ENCODE measurements at places on chromosomes 4 and X.

DNA sequence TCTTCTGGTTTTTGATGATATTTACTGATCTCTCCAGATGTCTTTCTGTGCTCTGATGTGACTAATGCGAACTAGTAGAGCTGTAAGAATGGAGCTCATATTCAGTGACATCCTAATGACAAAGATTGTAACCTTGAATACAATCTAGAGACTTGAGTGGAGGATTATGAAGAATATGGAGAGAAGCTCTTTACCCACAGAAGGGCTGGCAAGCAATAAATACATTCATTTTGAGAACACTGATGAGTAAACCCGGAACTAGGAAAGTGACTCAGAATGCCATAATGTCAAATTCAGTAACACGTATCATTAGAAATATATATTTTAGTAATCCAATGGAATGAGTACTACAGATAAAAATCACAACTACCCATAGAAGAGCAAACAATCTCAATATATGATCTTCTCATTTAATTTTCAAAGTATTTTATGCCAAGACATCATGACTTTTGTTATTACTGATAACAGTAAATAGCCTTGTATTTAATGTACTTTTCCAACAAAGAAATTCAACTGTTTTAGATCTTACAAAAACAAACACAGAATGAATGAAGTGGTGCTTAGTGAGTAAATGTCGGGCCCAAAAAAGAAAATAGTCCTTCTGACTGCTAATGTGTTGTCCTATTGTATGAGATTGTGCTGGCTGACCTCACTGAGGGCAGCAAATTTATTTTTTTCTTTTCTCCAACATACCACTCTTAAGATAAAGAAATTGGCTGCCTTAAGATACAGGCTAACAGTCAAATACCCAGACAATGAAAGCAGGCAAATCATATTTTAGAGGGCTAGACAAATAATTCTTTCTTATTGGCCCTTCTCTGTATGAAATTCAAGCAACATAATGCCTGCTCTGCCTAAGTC is 49.2 kb upstream of the HDAC8 start:
- peak; percentile 48 for DNase-seq

- no peak for DNase-seq
These were observed 22.6 kb downstream of the RASSF6 start for GRCh38 chr4:73597594-73597993.

GRCh38 chrX:130295519-130296296 is 27.0 kb upstream of the ZNF280C start:
- no peak for DNase-seq

DNA sequence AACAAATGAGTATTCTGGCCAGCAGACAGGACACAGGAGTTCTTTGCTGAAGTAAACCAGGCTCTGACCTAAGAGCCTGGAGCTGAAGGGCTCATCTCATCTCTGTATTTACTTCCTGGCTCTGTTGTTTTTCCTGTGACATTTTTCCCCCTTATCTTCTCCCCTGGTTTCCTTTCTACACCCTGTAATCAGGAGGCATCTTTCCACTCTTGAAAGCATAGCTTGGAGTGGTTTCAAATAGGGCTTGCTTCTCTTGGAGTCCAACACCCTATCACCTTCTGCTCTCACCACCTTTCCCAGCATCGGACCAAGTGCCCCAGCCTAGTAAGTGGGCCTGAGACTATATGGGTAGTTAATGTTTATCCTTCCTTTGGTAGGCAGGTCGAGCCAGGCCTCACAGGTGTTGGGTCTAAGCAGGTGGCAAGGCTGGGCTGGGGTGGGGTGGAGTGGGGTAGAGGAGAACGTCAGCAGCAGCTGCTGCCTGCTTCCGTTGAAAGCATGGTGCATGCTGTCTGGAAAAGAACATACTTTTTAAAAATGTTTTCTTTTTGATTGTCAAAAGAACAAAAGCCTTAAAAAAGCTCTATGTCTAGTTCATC is 1.2 kb downstream of the DRP2 start:
- DNase-seq: peak; percentile 16
